ENCODE measurements at places on chromosomes 4 and X. TPM values are rescaled to one million over a fixed set of nuclear protein-coding genes. Genes with fewer than 3 reads are reported as not detected.

The SHROOM2 gene
- total RNA-seq, result 5.3 TPM

DNA sequence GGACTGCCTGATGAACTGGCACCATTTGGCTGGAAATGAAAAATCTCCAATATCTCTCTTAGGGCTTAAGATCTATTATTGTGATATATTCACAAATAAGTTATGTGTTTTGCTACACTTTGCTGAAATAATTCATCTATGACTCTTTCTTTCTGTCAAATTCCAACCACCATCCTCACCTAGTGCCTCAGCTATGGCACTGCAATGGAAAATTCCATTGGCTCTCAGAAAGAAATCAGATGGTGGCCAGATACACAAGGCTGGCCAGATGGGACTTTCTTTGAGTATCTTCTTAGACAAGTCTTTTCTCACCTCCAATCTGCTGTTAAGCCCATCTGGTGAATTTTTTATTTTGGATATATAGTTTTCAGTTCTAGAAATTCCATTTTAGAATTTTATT, 28.0 kb downstream of the NAT8L start:
- no peak overlapping the region for H3K27ac ChIP-seq
- no peaks in the 10 kb centered on the region for H3K36me3 ChIP-seq
- no peak for DNase-seq
- H3K4me3 ChIP-seq, result no peak overlapping the region
- 0 out of 2 replicates have a peak, but pooled peaks cover 2% of the 10 kb centered on the region for H3K4me1 ChIP-seq

The ZNF711 gene
- total RNA-seq, result 6.1 TPM

DNA sequence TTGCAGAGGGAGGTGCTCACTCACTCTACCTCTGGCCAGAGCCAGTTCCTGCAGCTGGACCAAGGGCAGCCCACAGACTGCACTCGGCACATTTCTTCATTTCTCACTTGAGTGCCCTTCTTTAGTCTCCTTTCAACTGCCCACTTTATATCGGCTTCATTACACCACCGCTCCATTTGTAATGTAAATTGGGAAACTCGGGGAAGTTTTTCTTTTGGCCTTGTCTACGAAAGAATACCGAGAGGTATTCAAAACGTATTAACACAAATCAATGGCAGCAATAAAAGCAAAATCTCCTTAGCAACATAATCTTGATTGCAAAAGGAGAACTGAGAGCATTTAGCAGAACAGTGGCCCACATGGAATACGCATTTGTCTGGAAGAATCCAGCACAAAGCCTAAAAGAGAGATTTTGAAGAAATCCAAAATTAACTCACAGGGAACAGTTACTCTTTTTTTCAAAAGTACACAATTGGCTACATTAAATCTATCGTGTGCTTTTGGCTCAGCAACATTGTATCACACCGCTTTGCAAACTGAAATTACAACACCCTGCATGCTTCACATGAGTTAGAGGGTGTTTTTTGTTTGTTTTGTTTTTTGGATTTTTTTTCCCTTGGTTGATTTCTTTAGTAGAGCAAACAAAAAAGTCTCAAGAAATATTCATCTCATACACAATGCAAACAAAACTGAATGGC, 62.6 kb downstream of the CHIC2 start:
- H3K4me1 ChIP-seq, result no peaks in the 10 kb centered on the region
- no peaks in the 10 kb centered on the region for H3K27me3 ChIP-seq
- H3K27ac ChIP-seq, result no peak overlapping the region

- DNase-seq, result no peak
- no peaks in the 10 kb centered on the region for H3K36me3 ChIP-seq
- H3K27ac ChIP-seq, result no peak overlapping the region
- no peak overlapping the region for H3K4me3 ChIP-seq
Observed at GRCh38 chrX:123918106-123918721, 43.3 kb upstream of the STAG2 start.

DNA sequence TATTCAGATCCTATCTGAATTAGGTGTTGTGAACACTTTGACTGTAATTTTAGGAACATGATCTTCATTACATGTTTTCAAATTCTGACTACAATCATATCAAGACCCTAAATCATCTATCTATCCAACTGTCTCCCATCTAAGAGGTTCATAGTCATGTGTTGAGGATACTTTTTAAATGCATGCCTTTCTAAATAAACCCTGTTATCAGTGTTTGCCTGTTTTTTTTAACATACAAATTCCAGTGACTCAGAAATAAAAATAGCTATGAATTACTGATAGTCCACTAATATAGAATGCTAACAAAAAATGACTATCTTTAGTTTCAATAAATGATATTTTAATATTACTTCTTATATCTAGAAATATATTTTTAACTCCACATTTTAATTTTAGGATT, 8.0 kb downstream of the RAB28 start:
- H3K27me3 ChIP-seq, result no peaks in the 10 kb centered on the region
- no peak for DNase-seq
- no peaks in the 10 kb centered on the region for H3K4me1 ChIP-seq
- no peak overlapping the region for H3K27ac ChIP-seq
- H3K36me3 ChIP-seq, result no peaks in the 10 kb centered on the region

The WAS gene
- total RNA-seq, result 0.84 TPM

The CXorf49B gene
- not detected for total RNA-seq

DNA sequence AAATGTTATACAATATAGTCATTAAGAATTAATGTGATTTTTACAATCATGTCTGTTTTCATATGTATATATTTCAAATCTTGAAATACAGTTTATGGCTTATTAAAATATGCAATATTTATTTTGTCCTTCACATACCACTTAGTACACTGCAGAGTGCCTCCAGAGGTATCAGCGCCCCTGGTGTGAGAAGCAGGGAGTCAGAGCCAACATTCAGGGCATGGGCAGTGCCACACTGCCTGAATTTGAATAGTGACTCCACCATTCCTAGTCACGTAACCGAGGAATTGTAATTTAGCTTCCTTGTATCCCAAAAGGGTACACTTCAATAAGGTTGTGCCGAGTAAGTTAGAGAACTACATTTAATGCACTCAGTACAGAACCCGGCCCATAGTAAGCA, 4.3 kb upstream of the C4orf54 start:
- H3K27ac ChIP-seq, result no peak overlapping the region
- no peaks in the 10 kb centered on the region for H3K4me1 ChIP-seq
- no peak overlapping the region for H3K4me3 ChIP-seq

The IGFBP7 gene
- 0.91 TPM for total RNA-seq

The C4orf36 gene
- total RNA-seq, result 1.8 TPM

GRCh38 chrX:153692003-153692402, 4.3 kb downstream of the SLC6A8 start:
- H3K4me1 ChIP-seq, result peaks cover 4% of the 10 kb centered on the region
- H3K36me3 ChIP-seq, result no peaks in the 10 kb centered on the region
- no peaks in the 10 kb centered on the region for H3K27me3 ChIP-seq

DNA sequence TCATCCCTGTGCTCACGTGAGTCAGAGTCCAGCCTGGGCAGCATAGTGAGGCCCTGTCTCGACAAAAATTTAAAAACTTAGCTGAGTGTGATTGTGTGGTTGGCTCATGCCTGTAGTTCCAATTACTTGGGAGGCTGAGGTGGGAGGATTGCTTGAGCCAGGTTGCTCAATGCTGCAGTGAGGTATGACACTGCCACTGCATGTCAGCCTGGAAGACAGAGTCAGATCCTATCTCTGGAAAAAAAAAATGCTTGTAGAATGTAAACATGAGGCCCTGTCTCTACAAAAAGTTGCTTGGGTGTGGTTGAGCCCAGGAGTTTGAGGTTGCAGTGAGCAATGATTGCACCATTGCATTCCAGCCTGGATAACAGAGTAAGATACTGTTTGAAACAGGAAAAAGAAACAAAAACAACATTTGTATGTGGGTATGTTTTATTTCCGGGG, 11.3 kb upstream of the YTHDC1 start:
- no peaks in the 10 kb centered on the region for H3K27me3 ChIP-seq
- H3K36me3 ChIP-seq, result no peaks in the 10 kb centered on the region
- H3K4me3 ChIP-seq, result no peak overlapping the region
- DNase-seq, result no peak
- no peaks in the 10 kb centered on the region for H3K4me1 ChIP-seq

DNA sequence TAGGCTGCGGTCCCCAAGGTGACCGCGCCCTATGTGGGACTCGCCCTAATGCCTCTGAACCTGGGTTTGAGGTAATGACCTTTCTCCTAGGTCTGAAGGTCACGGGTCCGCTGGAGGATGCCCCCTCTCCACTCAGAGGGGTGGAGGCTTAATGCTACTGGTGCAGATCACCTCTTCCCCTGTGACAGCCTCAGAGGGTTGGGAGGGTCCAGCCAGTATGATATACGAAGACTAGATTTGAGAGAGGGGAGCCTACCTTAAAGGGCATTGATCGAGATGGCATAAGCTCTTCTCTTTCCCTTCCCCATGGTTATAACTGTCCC, 1.0 kb downstream of the SLC25A5 start:
- DNase-seq, result no peak
- H3K27me3 ChIP-seq, result no peaks in the 10 kb centered on the region
- peak overlapping the region; percentile 81 for H3K4me3 ChIP-seq
- peaks cover 6% of the 10 kb centered on the region for H3K36me3 ChIP-seq
- H3K4me1 ChIP-seq, result peaks cover 5% of the 10 kb centered on the region

DNA sequence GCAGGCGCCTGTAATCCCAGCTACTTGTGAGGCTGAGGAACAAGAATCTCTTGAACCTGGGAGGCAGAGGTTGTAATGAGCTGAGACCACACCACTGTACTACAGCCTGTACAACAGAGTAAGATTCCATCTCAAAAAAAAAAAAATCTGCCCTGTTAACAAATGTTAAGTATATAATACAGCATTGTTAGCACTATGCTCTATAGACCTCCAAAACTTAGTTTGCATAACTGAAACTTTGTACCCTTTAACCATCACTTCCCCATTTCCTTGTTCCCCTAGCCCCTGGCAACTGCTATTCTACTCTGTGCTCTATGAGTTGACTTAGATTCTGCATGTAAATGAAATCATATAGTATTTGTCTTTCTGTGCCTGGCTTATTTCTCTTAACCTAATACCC, 76.7 kb downstream of the TAB3 start:
- H3K4me3 ChIP-seq, result no peak overlapping the region
- no peak for DNase-seq
- no peak overlapping the region for H3K27ac ChIP-seq
- H3K4me1 ChIP-seq, result no peaks in the 10 kb centered on the region

The MAGEA2B gene
- 21.8 TPM for total RNA-seq

DNA sequence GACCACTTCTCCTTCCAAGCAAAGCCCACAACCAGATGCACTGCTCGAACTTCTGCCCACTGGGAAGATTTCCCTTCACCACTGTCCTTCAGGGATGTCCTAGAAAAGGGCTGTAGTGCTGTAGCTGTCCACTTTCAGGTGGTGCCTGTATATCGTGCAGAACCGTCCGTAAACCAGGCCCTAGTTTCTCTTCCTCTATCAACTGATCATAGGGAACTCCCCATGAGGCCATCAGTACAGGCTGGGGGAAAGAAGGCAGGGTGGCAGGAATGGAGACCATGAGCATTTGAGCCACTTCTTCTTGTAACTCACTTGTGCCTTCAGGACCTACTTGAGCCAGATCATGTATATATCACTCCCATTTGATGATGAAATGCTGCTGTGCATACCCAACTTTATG, 57.3 kb upstream of the FAM9B start:
- H3K4me3 ChIP-seq, result no peak overlapping the region
- no peak for DNase-seq
- no peaks in the 10 kb centered on the region for H3K36me3 ChIP-seq

DNA sequence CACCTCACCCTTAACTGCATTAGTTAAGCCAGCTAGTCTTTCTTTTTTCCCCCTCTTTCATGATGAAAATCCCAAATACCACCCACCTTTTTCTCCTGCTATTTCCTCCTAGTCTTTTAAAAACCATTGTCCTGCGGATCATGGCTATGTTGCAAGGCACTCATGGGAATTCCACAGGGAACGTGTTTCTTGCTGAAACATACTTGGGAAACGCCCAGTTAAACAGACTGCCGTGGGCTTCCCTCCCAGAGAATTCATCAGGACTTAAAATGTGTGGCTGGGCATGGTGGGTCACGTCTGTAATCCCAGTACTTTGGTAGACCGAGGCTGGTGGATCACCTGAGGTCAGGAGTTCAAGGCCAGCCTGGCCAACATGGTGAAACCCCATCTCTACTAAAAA, 32.2 kb downstream of the XG start:
- H3K4me1 ChIP-seq, result no peaks in the 10 kb centered on the region
- no peak for DNase-seq
- no peak overlapping the region for H3K4me3 ChIP-seq
- H3K27me3 ChIP-seq, result no peaks in the 10 kb centered on the region

All from HCT116 (cell line).